ENCODE measurements at places on chromosomes 6 and 20.

DNA sequence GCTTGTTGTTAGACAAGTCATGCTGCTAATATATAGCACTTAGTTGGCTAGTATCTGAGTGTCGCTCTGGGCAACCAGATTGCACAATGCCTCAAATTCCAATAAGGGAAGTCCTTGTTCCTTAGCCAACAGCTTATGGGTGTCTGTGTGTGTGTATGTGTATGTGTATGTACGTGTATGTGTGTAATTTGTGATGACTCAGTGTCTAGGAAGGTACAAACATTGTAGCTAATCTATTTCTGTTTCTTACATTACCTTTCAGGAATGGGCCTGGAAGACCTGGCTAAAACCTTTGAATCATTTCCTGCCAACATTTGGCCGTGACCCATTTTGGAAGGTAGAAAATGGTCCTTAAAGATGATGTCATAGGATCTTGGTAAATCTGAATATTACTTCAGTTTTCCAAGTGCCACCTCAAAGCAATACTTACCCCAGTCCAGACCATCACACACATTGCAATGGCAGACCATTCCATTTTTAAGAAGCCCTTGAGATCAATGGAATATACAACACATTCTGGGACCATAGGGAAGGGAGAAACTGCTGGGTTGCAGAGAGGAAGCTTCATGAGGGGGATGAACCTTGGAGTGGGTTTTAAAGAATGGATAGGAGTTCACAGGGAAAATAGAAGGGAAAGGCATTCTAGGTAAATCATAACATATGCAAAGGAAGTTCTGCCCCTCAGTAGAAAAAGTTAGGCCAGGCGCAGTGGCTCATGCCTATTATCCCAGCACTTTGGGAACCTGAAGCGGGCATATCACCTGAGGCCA, 25.1 kb downstream of the NEDD9 start:
- no peak for DNase-seq

DNA sequence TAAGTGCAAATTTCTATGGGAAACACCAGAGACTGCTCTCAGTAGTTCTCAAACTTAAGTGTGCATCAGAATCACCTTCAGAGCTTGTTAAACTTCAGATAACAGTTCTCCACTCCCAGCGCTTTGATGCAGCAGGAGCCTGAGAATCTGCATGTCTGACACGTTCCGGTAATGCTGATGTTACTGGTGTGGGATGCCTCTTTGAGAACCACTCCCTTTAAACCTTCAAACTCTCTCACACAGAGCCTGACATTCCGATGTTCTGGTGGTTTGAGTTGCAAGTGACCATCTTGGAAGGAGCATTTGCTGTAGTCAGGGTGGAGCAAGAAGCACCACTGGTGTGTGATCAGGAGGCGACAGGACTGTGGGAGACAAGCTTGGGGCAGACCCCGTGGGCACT, 57.9 kb downstream of the OTOR start:
- no peak for DNase-seq

DNA sequence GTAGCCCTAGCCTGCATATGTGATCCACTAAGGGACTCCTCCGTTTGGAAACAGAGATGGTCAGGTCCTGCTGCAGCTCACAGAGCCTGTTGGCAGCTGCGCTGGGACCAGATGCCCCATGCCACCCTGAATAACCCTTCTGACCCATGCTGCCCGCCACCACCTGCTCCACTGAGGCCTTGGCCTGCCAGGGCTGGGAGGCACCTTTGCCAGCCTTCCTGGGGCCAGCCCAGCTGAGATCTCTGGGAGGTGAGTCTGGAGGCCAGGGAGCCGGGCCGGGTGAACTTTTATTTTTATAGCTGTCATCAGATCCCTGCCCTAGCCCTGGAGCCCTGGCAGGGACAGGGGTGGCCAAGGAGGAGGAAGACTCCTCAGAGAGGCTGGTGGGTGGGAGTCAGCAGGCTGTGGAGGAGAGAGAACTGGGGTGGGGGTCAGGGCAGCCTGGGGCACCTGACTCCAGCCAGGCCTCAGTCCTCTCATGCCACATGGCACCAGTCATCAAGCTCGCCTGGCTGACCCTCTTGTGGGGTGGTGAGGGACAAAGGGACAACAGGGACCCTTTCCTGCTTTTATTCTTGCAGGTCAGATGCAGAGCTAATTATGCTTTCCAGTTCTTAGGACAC, 10.0 kb downstream of the CEBPB start:
- no peak for DNase-seq

DNA sequence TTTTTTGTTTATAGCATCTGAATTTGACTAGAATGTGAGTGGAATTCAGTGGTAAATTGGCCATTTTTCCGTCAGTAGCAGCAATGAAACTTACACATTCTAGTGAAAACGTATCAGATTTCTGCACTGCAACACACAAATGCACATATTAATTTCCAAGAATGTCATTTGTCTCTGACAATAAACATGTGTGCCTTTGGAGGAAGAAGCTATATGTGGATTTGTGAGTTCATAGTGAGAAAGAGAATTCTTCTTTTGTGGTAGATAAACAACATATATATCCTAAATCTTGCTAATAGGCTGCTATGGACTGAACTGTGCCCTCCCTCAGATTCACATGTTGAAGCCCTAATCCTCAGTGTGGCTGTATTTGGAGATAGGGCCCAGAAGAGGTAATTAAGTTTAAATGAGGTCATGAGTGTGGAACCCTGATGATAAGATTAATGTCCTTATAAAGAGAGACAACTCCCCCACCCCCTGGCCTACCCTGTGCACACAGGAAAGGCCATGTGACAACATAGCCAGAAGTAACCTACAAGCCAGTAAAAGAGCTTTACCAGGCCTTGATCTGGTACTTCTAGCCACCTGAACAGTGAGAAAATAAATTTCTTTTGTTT, 200.2 kb upstream of the EYA4 start:
- DNase-seq: no peak

GRCh38 chr6:7106215-7106751, 1.5 kb upstream of the RREB1 start:
- DNase-seq: no peak

GRCh38 chr6:15527838-15528617, 134.8 kb downstream of the DTNBP1 start:
- no peak for DNase-seq

GRCh38 chr6:9370480-9370879, 935.1 kb upstream of the SLC35B3 start:
- no peak for DNase-seq
